ENCODE measurements at places on chromosomes 12 and 14.
A peak's percentile ranks its signal among the peaks of the same experiment; 100 is the strongest.

DNA sequence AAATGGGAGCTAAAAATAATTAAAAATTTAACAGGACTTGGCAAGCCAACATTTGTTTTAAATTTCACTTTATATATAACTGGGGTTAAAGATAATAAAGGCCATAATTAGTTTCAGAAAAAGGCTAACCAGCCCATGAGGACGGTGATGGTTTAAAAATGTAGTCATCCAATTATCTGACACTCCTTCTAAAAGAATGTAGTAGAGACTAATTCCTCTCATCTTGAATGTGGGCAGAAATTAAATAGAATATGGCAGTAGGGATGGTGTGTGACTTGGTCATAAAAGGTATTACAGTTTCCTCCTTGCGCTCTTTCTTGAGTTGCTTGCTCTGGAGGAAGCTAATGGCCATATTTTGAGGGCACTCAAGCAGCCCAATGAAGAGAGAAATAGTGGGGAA, 49.1 kb upstream of the PTPRB start:
- DNase-seq: no peak

DNA sequence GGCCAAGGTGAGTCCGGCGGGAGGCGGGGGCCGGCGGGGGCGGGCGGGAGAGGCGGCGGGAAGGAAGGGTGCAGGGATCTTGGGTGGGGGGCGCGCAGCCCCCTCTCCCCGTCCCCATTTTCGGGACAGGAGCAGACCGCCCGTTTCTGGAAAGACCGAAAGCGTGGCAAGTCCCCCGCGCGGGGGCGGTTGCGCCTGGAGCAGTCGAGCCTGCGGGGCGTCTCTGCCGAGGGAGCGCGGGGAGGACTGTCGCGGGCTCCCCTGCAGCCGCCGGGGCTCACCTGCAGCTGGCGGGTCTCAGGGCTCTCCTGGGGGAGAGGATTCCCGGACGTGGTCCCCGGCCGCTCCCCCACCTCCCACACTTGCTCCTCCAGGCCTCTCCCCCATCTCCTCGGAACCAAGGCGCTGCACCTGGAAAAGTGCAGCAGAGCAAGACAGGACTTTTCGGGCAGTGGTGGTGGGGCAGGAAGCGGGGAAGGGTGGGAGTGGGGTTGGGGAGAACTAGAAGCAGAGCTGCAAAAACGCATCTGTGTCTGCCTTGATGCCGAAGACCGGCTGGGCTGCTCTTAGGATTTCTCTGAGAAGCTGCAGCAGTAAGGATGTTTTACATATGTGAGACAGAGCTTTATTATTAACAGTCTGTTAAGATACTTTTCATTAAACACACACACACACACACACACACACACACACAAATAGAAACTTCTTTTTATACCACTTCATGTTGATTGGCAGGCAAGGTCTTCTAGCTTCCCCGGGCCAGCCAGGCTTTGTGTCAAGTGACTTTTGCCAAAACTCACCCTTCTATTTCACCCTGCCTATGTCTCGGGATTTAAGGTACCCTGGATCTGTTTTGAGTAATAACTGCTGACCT, 677 bp downstream of the C12orf75 start:
- DNase-seq: no peak

DNA sequence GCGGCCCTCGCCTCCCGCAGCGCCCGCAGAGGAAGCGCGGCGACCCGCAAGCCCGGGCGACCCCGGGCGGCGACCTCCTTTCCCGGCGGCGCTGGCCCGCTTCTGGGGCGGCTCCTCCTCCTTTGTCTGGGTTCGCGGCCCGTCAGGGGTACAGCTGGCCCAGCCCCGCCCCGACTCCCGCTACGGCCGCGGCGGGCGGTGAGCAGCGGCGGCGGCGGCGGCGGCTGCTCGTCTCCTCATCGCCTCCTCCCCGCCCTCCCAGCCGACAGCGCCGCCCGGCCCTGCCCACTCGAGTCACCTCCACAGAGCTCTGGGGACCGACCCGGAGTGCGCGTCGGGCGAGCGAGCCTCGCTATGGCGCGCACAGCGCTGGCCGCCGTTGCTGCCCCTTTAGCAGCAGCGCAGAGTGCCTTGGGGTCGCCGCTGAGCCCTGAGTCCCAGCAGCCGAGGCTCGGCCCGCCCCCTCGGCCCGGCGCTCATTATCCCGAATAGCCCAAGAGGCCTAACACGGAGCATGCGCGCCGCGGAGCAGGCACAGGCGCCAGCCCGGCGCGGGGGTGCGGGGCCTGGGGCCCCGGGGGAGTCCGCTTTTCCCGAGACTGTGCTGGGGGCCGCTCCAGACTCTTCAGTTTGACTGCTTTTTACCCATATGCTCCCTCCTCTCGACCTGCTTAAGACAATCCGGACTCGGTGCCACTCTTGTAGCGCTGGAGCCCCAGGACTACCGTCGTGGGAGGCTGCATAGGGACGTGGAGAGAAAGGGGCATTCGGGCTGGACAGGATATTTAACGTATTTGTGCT, at the start of gene SOS2:
Gene SOS2 (minus strand): TSS at position 104 of the 801 bp plus-strand sequence. CDS start 295 bp downstream, outside the sequence.
- DNase-seq: peak; percentile 82

GRCh38 chr14:20440882-20441281, 4.9 kb upstream of the KLHL33 start:
- DNase-seq: no peak

DNA sequence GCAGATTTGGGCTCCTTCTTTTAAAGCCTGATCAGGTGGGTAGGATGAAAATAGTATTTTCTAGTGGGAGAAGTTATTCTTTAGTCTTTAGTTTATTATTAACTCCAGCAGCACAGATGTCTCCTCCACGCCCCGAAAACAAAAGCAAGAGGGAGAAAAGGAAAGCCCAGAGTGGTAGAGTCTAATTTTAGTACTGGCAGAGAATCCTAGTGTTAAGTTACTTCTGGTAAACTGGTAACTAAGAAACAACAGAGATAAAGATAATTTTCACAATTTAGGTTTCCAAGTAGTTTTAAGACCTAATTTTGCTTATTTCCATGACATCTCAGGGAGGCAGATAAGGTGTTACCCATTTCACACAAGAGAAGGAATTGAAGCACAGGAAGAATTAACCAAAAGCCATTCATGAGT, 16.3 kb downstream of the ATP5MC2 start:
- no peak for DNase-seq

DNA sequence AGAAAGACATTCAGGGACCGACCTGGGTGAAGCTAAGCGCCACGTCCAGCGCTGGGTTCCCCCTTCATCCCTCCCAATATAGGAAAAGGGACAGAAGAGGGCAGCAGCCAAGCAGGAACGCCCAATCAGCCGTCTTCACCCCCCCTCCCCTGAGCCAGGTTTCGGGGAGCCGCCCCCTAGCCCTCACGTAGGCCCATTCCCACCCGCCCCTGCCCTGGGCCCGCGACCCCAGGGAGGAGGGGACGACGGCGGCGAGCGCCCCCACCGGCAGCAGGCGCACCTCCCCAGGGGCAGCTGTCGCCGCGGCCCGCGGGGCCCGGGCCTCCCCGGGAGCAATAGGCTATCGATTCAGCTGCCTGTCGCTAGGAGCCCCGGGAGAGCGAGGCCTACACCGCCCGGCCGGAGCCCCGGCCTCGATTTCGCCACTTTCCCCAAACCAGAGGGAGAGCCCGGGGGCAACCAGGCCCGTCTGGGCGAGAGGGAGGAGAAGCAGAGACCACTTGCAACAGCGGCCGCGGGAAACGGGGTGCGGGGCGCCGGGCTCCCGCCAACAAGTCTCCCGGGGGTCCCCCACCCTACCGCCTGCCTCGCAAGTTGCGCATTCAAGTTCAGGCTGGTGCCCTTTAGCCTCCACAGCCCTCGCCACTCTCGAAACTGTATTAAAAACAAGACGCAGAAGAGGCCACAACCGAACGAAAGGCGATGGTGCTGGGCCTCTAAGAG, 1.3 kb downstream of the DCAF5 start:
- peak; percentile 83 for DNase-seq

- DNase-seq: no peak
Observed at GRCh38 chr14:24941719-24942118, 108.2 kb downstream of the STXBP6 start.

DNA sequence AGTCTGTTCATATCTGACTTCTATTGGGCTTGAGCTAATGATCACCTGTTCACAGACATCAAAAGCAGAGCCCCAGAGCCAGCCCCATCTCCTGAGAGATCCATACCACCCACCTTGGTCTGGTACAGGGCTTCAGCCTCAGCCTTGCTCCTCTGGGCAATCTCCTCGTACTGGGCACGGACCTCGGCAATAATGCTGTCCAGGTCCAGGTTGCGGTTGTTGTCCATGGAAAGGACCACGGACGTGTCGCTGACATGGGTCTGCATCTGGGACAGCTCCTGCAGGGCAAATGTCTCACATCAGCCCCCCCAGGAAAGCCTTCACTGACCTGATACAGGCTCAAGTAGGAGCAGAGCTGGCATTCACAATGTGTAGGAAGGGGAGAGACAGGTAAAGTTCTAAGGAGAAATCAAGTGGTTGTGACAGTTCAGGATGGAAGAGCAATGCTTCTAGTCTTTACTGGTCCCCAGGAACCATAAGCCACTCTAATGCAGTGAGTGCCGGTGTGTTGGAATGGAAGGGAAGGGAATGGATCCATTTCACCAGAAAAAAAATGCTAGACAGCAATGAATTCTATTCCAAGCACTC, 5.2 kb downstream of the KRT4 start:
- no peak for DNase-seq

DNA sequence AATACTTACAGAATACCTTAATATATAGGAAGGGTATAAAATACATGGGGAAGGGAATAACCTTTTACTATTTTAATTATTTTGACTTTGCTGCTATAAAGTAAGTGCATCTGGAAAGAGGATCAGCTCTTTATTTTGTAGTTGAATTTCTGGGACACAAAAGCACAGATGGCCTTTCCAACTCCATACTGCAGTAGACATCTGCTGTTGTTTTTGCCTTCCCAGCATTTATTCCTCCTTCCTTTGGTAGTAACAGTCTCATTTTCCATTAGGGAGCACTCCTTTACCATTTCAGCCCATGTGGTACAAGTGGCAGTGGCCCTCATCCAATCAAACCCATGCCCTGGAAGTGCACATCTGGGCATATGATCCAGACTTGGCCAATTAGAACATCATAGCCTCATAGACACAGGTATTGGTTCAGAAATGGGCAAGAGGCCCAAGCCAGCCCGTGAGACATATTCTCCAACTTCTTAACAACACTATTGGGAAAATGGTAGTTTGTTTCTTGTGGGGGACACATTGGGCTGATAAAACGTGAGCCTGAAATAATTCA, 64.8 kb upstream of the YARS2 start:
- DNase-seq: no peak

- DNase-seq: no peak
Observed at GRCh38 chr12:66163289-66163688, 6.5 kb downstream of the TMBIM4 start.

DNA sequence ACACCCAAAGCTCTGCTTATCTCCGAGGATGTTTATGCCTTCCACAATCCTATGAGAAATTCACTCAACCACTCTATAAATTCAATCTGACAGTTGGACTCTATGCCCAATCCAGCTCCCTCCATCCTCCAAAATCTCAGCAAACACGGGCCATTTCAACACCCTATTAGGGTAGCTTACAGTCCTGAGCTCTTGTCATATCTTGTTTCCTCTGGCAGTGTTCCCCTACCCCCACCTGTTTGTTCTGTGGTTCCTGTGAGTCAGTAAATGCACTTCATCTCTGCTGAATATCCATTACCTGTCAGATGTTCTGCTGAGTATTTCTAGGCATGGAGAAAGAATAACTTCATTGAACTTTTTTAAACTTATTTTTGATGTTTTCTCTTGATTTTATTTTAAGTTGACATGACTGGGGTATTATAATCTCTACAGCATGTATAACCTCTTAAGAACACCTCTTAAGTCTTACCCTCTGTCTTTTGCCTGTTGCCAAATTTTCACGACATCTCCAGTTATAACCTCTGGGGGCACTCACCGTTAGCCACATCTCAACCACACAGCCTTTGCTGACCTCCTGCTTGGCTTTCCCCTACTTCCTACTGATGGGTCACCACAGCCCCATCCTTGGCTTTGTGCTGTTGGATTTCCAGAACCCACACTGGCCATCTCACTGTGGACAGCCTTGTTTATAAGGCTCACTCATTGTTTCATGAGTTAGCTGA, 317.0 kb upstream of the TMPO start:
- DNase-seq: no peak

- no peak for DNase-seq
Observed at GRCh38 chr12:56878010-56878339, 56.2 kb downstream of the SDR9C7 start.

DNA sequence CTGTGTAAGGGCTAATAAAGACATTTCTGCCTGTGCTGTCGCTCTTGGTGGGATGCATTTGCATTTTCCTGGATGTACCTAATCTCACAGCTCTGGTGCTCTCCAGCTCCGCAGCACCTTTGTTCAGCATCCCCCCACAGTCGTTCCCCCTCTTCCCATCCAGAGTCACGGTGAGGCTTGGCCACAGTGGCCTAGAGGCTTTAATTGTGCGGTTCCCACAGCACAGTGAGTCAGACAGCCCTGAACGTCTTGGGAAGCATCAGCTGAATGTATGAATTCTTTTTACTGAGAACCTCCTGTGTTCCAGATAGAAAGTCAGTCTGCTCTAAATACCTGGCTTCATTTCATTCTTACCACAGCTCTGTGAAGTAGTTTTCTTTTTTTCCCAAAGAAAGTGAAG, 28.7 kb downstream of the MLXIP start:
- no peak for DNase-seq
